ENCODE measurements at places on chromosomes 7 and 10.
A peak's percentile ranks its signal among the peaks of the same experiment; 100 is the strongest.

DNA sequence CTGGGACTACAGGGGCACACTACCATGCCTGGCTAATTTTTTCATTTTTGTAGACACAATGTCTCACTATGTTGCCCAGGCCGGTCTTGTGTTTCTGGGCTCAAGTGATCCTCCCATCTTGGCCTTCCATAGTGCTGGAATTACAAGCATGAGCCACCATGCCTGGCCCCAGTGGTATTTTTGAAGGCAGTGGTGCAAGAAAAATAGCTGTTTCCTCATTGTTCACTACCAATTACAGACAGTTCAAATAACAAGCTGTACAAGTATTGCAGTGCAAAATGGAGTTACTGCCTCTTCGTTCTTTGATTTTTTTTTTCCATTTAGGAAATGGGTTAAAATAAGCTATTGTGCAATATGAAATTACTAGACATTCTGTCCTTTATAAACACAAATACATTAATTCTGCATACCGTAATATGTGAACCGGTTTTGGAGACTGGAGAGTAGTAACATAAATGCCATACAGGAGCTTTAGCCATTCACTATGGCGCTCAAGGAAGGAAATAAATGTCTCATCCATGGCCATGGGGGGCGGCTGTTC, 35.0 kb upstream of the BPGM start:
- DNase-seq: no peak

DNA sequence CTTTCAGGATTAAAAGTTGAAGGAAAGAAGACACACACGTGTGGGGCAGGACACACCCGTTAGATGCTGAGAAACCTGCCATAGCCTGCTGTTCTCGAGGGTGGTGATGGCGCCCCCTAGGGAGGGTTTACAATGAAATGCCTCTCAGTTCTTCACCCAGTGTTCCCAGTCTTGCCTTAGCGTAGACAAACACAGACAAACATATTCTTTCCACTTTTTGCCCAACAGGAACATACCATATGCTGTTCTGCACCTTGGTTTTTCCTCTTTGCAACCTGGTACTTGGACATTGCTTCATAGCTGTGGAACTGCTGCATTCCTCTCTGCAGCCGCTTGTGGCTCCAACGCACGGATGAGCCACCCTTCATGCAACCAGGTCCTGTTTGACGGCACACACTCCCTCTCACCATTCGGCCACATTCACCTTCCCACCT, 23.3 kb upstream of the HSPA12A start:
- DNase-seq: peak; percentile 32

- DNase-seq: no peak
Measured at GRCh38 chr7:155871211-155871610, 58.9 kb upstream of the SHH start.

GRCh38 chr7:101681170-101682007, 52.3 kb upstream of the MYL10 start:
- no peak for DNase-seq

- DNase-seq: no peak
Measured at GRCh38 chr10:81820418-81820817, 54.6 kb upstream of the NRG3 start.

DNA sequence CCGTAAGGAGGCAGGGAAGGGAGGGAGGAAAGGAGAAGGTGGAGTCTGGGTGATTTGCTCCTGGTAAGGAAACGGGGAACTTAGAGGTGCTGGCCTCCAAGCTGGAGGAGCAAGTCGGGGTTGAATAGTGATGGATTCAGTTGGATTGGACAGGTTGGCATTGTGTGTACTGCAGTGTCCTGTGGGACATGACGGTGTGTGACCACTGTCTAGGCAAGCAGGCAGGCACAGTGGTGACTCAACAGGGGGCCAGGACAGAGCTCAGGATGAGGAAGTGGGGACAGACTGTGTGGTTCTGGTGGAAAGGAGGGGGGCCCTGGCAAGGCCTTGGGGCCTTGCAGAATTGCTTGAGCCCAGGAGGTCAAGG, 48.8 kb downstream of the COL26A1 start:
- DNase-seq: no peak

DNA sequence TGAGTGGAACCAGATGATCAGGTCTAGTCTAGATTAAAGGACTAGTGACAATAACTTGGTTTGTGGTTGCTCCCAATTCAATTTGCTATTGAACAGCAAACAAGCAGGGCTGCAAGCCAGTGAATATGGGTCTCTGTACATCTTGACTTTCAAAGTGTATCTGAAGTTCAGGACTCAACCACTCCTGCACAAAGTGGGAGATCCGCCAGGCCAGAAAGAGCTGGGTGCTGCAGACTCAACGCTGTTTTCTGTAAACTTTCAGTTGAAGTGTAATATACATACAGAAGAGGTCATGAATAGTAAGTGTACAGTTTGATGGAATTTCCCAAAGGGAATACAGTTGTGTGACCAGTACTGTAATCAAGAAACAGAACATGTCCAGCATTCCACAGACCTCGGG, 416.6 kb downstream of the RPS24 start:
- DNase-seq: no peak

Data from naive thymus-derived CD4-positive, alpha-beta T cell (primary cell).